IPS DF 6.9 (cell line): ENCODE measurements at places on chromosomes 13 and 19.

DNA sequence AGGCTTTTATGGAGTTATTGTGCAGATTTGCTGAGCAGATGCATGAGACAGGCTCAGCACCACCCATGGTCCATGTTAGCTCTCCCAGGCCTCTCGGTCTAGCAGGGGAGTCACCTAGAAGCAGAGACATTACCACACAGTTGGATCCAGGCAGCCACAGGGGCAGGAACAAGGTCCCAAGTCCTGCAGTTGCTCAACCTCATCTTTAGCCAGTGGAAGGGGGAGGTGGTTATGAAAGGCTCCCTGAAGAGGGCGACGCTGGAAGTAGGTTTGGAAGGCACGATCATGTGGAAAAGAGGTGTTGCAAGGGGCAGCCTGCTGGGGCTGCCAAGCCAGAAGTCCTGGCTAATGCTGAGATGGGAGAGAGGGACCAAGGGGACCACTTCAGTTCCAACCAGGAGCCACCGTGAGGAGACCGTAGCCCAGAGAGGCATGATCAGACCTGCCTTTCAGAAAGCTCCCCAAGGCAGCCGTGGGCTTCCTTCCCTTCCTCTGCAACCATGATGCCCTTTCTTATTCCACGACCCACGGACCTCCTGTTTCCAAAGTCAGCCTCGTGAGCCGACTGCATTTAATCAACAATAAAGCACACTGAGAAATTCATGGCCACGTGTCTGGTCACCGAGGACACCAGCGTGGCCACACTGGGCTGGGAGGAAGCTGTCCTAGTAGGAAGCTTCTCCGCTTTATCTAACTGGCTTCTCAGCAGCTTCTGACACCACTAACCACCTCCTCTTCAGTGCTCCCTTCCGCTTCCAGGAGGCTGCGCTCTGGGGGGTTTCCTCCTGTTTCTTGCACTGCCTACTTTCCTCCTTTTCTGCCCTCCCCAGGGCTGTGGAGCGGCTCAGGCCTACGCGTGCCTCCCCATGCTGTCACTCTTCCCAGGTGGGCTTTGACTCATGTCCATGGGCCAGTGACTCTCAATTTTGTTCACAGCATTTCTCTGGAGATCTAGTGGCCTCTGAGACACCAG lies 2.6 kb downstream of the AP1M1 start:
- DNase-seq: no peak

DNA sequence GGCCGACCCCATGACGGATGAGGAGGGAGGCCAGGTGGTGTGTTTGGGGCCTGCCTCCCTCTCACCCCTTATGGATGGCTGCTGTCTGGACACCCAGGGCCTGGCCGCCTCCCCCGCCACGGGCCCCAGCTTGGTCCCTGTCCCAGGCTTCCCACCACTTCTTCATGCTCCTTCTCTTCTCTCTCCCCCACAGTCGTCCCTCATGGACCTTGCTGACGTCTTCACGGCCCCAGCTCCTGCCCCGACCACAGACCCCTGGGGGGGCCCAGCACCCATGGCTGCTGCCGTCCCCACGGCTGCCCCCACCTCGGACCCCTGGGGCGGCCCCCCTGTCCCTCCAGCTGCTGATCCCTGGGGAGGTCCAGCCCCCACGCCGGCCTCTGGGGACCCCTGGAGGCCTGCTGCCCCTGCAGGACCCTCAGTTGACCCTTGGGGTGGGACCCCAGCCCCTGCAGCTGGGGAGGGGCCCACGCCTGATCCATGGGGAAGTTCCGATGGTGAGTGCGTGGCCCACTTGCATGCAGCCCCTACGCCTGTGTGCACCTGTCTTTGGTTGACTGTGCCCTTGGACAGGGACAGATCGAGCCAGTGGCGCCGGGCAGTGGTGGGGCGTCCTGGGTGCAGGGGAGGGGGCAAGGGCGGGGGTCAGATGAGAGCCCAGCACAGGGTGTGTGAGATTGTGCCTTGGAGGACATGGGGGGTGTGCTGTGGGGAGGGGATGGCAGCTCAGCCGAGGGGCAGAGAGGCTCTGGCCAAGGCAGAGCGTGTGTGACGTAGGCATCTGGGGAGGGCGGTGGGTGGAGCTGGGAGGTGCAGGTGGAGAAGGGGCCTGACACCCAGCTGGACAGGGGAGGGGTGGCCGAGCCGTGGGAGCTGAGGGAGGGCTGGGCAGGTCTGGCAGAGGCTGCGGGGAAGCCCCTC lies 16.8 kb downstream of the EPN1 start:
- DNase-seq: no peak

- DNase-seq: no peak
Measured at GRCh38 chr19:58557221-58558065, 968 bp downstream of the UBE2M start.

- no peak for DNase-seq
Measured at GRCh38 chr19:15316498-15316897, 15.8 kb downstream of the BRD4 start.
